Glomerular endothelial cell (primary cell): ENCODE measurements at places on chromosomes 1 and 21.

GRCh38 chr1:155499953-155500639 is 62.5 kb downstream of the ASH1L start:
- DNase-seq: no peak

DNA sequence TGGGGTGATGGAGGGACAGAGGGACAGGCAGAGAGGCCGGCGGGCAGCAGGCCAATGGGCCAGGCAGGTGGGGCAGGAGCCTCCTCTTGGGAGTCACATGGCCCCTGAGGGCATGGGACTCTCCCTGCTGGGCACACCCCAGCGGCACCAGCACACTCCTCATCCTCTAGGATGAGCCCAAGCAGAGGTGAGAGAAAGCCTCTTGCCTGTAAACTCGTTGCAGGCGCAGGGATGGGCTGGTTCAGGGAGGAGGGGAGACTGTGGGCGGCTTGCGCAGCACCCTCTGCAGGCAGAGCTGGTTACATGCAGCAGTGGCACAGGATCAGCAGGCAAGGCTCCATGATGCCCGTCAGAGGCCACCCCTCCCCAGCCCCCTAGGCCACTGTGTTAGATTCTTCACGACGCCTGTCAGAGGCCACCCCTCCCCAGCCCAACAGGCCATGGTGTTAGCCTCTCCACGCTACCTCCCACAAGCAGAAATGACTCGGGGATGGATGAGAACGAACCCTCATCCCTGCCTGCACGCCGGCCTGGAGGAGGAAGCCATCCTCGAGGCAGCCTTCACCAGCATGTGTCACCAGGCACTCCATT is 209.7 kb upstream of the VAMP3 start:
- no peak for DNase-seq

DNA sequence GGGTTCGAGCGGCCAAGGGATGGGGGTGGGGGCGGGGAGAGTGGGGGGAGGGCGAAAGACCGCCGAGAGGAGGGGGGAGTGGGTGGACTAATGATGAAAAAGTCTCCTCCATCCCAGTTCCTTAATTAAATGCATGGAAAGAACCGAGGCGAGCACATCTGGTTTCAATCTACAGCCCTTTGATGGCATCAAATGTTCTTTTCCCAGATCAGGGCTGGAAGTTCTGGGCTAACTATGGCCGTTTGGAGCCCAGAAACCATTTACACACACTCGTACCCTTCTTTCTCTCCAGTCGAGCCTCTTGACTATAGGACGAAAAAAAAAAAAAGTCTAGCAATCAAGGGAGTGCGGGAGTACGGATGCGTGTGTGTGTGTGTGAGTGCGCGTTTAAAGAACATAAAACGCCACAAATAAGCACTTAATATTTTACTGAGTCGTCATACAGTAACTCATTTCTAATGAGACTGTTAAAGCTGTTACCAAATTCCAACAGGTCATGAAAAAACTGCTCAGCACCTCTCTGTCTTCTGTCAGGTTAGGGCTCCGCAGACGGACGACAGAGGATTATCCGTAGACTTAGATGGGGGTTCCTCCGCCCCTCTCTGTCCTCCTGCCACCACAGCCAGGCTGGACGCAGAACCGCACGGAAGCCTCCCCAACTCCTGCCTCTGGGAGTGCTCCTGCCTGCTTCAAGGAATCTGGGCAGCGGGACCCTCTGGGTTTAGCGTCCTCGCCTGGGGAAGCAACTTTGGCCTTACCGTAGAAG is 2.1 kb upstream of the PRRX1 start:
- DNase-seq: no peak

- no peak for DNase-seq
Observed at GRCh38 chr1:151199873-151200581, 1.7 kb downstream of the PIP5K1A start.

DNA sequence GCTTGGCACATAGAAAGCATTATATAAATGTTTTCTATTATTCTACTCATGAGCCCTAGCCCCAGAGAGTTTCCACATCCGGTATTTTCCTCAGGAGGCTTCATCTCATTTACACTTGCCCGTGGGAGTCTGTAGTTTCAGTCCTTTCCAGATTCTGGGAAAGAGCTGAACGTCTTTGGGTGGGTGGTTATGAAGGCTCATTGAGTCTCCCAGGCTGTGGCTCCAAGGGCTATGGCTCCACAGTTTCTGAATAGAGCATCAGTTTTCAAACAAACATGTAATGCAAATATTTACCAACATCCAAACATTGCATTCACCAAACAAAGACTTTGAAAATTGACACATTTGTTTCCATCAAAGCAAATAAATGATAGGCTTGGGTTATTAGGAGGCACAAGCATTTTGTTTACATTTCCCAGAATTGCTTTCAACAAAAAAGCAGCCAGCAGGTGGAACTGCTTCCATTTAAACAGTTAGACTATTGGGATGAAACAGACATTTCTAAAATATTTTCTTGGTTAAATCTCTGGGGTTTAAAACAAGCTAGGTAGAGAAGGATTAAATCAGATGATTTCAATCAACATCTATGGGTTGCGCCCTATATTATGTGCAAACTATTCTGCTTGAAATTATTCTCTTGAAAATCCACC is 1.3 kb upstream of the LEMD1 start:
- no peak for DNase-seq

GRCh38 chr1:92404661-92405060 is 82.1 kb downstream of the GFI1 start:
- DNase-seq: no peak
